ENCODE measurements at places on chromosomes 4 and X.

DNA sequence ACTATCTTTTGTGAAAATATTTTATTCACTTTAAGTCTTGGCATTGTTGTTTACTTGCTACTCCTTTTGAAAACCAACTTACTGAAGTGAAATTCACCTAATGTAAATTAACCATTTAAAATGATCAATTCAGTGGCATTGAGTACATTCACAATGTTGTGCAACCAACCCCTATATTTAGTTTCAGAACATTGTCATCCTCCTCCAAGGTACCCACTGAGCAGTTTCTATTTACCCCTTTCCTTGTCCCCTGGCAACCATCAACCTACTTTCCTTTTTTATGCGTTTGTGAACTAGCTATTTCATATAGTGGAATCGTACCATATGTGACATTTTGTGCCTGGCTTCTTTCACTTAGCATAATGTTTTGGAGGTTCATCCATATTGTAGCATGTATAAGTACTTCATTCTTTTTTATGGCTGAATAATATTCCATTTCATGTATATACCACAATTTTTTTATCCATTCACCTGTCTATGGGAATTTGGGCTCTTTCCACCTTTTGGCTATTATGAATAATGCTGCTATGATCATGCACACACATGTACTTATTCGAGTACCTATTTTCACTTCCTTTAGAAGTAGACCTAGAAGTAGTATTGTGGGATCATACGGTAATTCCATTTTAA, 85.0 kb downstream of the WWC2 start:
- no peak for DNase-seq

DNA sequence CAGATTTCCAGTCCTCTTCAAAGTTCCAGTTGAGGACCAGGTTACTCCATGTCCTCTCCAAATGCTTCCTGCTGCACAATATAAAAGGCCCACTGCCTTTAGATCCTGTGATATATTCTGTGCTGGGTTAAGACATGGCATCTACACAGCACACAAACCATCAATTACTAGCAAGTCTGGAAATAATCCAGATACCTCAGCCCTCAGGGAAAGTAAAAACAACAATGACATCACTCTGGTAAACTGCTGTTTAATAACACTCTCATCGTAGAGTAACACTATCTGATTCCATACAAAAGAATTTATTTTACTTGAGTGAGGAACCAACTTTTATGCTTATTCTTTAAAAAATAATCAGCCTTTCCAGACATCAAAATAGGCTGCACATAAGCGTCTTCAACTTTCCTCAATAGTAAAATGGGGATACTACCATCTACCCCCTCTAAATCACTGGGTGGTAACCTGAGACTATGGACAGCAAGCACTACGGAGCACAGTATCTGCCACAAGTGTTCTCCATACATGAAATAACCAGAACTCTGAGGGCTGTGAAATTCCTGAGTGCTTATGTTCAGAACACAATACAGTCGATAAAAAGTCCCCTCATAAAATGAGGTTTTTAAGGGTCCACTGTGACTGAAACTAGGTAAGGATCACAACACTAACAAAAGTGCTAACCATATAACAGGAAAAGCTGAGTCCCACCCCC, 53.4 kb downstream of the ABCG2 start:
- DNase-seq: peak; percentile 82

DNA sequence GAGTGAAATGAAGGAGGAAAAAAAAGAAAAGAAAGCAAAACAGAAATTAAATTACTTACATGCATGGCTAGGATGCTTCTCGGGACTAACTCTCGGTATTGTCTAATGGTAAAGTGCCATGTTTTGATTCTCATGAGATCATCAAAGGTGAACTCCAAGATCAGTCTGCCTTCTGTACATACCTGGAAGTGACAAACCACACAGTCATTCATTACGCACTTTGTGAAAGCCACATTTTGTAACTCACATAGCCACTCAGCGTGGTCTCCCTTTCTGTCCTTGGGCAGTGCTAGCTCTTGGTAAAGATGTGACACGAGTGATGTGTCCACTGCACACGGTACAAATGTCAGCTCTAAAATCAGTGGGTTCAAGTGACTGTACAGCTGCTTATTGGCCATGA, 309.8 kb downstream of the LDB2 start:
- no peak for DNase-seq

DNA sequence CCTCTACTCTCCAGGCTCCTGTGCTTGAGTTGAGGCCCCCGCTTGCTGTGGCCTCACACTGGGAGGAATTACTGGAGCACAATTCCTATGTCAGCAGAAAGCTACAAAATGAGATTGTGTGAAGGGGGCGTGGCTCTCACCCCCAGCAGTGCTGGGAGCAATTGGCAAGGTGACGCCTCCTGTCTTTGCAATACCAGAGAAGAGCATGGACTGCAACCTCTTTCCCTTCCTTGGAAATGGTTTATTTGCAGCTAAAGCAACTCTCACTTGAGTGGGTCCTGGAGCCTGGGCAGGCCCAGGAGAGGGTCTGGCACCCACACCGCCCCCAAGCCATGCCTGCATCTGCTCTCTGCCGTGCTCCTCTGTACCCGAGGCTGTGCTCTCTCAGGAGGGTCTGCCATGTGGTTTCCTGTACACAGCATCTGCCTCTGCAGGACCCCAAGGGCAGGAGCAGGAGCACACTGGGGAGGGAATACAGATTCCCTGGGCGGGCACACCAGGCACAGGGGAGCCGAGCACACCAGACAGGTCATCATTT, 32.9 kb upstream of the HGFAC start:
- DNase-seq: no peak

- no peak for DNase-seq
Observed at GRCh38 chrX:49762175-49762720, 66.5 kb upstream of the PAGE1 start.

GRCh38 chr4:142719854-142720541, 126.1 kb downstream of the INPP4B start:
- peak; percentile 18 for DNase-seq

DNA sequence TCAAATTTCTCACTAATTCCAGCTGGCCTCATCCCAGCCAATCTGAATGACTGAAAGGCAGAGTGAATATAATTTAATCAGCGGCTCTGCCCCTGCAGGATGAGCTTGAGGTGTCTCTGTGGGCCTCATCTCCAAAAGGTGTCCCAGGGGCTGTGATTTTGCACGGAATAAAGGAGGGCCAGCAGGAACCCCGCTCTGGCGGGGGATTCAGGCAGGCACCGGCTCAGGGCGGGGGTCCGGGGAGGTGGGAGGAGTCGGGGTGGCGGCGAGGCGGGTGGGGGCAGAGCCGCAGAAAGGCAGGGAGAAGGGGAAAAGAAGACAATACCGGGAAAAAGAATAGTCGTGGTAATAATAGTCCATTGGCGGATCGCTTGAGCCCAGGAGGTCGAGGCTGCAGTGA, 16.0 kb upstream of the ERCC6L start:
- DNase-seq: no peak

- DNase-seq: no peak
Observed at GRCh38 chr4:136203199-136203598, 1329.1 kb downstream of the PCDH18 start.

DNA sequence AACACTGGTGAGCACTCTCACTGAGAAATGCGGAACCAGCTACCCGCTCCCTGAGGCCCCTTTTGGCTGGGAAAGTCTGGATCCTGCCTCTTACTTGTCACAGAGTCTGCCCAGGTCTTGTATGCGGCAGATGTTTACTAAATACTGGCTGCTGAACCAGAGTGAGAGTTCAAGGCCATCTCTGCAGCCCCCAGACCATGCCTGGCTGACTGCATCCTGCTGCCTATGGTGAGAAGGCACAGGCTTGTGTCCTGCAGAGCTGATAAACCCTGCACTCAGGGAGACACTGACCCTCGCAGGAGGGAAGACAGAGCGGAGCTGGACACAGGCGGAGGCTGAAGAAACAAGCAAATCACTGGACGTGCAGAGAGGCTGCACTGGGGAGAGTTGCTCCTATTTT, 46.5 kb downstream of the JAKMIP1 start:
- DNase-seq: no peak

- DNase-seq: peak; percentile 55
Observed at GRCh38 chr4:118957722-118958445, 69.2 kb downstream of the SYNPO2 start.

DNA sequence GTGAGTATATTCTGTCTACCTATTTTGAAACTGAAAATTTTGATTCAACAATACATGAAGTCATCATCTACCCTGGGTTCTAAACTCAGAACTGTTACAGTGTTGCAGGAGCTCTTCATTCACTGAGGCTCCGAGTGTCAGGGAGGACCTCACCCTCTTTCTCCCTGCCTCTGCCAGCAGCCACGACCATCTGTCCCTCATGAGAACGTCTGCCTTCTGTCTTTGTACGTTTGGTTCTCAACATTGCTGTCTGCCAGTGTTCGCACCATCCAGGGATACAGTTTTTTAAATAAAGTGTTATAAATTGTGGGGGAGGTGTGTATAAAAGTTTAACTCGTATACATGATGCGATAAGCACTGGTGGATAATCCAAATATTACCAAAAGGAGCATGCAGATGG, 55.5 kb downstream of the TRAPPC11 start:
- DNase-seq: no peak

DNA sequence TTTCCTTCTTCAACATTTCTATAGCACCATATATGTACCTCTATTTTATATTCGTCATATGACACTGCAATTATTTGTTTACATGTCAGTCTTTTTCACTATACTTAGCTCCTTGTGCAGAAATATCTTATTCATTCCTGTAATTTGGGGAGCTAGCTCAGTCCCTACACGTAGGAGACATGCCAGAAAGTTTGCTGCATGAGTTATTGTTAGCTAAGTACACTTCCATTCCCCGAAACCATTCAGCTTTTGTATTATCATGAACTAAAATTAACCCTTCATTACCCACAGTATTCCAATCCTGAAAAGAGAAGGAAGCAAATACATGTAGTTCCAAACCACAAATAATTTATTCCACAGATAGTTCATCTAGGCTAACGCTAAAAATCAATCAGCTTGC, 10.2 kb downstream of the CBR4 start:
- no peak for DNase-seq

DNA sequence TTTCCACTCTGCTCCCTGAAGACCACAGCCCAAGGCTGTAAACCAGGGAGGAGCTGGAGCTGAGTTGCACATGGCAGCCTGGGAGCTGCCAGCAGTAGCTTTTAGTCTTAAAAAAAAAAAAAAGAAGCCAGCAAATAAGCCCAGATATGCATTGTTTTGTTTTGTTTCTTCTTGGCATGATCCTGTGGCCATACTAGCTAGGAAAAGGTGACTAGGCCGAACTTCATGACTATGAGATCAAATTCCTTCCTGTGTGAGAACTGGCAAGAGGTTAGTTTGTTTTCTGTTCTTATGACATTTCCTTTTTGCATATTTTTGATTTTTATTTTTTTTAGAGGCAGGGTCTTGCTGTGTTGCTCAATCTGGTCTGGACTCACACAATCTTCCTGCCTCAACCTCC, 323.3 kb downstream of the DCTD start:
- no peak for DNase-seq

DNA sequence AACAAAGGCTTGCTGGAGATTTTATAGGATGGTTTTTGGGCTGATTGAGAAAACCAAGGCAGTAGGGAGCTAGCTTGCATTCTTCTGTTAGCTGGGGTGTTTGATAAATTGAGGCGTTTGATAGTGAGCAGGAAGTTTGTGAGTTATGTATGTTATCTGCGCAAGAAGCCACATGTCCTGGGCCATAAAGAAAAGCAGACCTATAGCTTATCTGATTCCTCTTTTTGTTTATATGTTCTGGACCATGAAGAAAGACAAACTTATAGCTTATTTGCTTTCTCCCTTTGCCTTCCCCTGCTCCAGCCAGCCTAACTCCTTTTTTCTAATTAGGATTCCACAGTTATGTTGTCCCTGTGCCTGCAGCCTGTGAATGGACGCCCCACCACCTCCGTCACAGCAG, 9.2 kb downstream of the HNRNPH2 start:
- no peak for DNase-seq

DNA sequence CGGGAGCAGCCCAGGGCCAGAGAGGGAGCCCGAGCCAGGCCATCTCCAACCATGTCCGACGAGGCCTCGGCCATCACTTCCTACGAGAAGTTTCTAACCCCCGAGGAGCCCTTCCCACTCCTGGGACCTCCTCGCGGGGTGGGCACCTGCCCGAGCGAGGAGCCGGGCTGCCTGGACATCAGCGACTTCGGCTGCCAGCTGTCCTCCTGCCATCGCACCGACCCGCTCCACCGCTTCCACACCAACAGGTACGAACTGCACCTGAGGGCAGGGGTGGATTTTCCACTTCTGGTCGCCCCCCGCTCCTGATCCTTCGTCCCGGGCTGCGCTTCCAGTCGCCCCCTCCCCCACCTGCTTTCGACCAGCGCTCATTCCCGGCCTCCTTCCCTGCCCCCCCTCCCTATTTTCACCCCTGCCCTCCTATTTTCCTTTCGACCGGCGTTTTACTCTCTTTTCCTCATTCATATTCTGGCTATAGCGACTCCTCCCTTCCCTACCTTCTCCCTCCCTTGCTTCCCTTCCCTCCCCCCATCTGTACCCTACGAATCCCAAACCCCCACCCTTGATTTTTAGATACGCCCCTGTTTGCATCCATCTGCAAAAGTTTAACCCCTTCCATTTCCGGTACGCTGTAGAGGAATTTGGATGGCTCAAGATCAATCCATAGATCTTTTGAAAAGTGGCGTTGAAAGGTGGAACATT, 633 bp downstream of the FAM199X start:
- peak; percentile 5 for DNase-seq

- DNase-seq: no peak
Observed at GRCh38 chrX:106300656-106301055, 132.6 kb downstream of the PWWP3B start.

DNA sequence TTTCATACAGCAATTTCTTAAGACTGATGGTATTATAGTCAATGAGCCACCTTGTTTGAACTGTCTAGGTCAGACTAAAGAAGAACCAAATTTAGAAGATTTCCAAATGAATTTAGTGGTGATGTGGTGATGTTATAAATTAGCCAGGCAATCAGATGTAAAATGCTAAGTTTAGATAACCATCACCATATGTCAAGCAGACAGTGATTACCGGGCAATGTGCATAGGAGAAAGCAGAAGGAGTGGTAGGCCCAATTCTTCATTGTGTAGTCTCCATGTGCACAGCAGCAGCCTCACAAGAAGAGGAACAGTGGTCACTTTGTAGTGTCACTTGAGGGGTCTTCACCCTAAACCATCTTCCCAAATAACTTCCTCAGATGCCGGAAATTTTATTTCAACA, 198.8 kb downstream of the ANTXR2 start:
- no peak for DNase-seq

GRCh38 chrX:134364711-134365110, 95.3 kb upstream of the HPRT1 start:
- DNase-seq: no peak

GRCh38 chr4:10872833-10873517, 188.4 kb upstream of the CLNK start:
- DNase-seq: no peak

- peak; percentile 57 for DNase-seq
Observed at GRCh38 chr4:176837169-176837895, 44.6 kb upstream of the VEGFC start.

GRCh38 chr4:184053434-184053833, 148.3 kb downstream of the STOX2 start:
- DNase-seq: no peak

DNA sequence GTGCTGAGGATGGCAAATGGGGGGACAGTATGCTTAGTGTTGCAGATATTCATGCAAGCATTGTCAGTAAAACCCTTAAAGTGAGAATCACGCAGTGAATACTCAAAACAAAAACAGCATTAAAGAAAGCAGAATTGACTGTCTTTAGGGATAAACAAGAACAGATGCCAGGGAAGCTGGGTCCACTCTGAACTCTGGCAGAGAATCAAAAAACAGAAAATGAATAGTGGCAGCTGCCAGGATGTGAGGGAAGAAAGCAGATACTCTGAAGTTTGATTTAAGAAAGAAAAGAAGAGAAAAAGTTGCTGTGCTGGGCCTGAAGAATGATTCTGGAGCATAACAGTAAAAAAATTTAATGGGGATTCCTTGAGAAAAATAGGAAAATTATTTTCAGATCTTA, 131.5 kb downstream of the GABRA2 start:
- no peak for DNase-seq

Measured in fibroblast of skin of right quadriceps (primary cell).